ENCODE measurements at places on chromosomes 16 and 17. TPM values are rescaled to one million over a fixed set of nuclear protein-coding genes. Genes with fewer than 3 reads are reported as not detected.

MYH8 gene
- 0.28 TPM for total RNA-seq

DNA sequence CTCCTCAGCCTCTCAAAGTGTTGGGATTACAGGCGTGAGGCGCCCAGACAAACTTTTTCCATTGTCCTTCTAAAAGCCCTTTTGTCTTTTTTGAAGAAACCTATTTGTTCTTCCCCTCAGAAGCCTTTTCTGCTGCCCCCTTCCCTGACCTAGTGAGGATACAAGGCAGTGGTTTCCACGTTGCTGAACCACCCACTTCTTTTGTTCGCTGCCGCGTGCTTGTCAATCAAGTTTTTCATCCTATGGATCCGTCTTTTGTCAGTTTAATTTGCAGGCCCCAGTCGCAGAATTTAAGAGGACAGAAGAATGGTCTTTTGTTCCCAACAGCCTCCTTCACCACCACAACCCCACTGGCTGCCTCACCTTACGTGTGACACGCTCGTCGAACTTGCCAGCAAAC, 20.2 kb upstream of the GNG13 start:
- no peak for DNase-seq
- no peak overlapping the region for H3K4me3 ChIP-seq
- peaks cover 2% of the 10 kb centered on the region for H3K4me1 ChIP-seq
- H3K27ac ChIP-seq = no peak overlapping the region
- H3K36me3 ChIP-seq = no peaks in the 10 kb centered on the region

GRCh38 chr17:57855391-57856035, 5.7 kb upstream of the MRPS23 start:
- no peaks in the 10 kb centered on the region for H3K36me3 ChIP-seq
- H3K4me1 ChIP-seq = peaks cover 47% of the 10 kb centered on the region
- no peak overlapping the region for H3K27ac ChIP-seq
- no peak for DNase-seq
- H3K4me3 ChIP-seq = no peak overlapping the region

DNA sequence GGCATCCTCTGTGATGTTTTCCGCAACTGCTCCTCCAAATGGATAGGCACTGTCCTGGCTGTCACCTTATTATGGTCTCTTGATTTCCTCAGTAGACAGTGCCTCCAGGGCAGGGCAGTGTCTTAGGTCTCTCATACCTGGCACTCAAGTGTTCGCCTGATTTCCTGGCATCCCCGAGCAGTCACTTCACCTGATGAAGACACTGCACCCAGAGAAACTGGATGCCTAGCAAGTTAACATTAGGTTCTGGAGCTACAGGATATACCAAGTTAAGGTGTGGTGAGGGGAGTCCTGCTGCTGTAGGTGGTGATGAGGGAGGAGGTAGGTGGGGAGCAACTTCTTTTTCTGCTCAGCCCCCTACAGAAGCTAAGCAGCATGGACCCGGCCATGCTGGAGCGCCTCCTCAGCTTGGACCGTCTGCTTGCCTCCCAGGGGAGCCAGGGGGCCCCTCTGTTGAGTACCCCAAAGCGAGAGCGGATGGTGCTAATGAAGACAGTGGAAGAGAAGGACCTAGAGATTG, 3.9 kb upstream of the MAZ start:
- H3K27me3 ChIP-seq = no peaks in the 10 kb centered on the region
- H3K4me3 ChIP-seq = no peak overlapping the region
- peaks cover 60% of the 10 kb centered on the region for H3K36me3 ChIP-seq
- peaks cover 8% of the 10 kb centered on the region for H3K4me1 ChIP-seq
- H3K27ac ChIP-seq = no peak overlapping the region
- no peak for DNase-seq

TEDC2 gene
- 0.83 TPM for total RNA-seq

DNA sequence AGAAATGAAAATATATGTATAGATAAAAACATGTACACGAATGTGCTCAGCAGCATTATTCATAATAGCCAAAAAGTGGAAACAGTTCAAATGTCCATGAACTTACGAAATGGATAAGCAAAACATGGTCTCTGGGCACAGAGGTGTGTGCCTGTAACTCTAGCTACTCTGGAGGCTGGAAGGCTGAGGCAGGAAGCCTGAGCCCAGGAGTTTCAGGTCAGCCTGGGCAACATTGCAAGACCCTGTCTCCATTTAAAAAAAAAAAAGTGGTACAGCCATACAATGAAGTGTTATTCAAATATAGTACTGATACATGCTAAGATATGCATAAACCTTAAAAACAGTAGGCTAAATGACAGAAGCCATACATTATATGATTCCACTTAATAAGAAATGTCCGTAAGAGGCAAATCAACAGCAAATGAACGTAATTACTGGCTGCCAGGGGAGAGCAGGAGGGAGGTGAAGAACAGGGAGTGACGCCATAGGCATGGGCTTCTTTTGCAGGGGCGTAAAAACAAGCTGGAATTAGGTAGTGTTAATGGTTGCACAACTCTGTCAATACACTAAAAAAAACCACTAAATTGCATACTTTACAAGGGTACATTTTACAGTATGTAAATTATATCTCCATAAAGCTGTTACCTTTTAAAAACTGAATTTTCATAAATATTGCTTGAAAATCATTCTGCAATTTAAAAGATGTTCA, 87.2 kb upstream of the PLEKHM1 start:
- H3K27me3 ChIP-seq = no peaks in the 10 kb centered on the region
- peaks cover 26% of the 10 kb centered on the region for H3K4me1 ChIP-seq
- H3K36me3 ChIP-seq = no peaks in the 10 kb centered on the region
- no peak for DNase-seq
- H3K27ac ChIP-seq = no peak overlapping the region

GRCh38 chr17:51764387-51764971, 394.0 kb downstream of the CA10 start:
- H3K4me3 ChIP-seq = no peak overlapping the region
- no peaks in the 10 kb centered on the region for H3K4me1 ChIP-seq
- H3K27me3 ChIP-seq = no peaks in the 10 kb centered on the region
- DNase-seq = no peak
- no peaks in the 10 kb centered on the region for H3K36me3 ChIP-seq

Data from spleen (tissue), 13 donors.